ENCODE measurements at places on chromosomes 7 and 10.

- DNase-seq = no peak
Measured at GRCh38 chr7:130356121-130356875, 11.7 kb downstream of the CPA5 start.

GRCh38 chr7:151132461-151133205 is 34.9 kb downstream of the GBX1 start:
- DNase-seq = no peak

DNA sequence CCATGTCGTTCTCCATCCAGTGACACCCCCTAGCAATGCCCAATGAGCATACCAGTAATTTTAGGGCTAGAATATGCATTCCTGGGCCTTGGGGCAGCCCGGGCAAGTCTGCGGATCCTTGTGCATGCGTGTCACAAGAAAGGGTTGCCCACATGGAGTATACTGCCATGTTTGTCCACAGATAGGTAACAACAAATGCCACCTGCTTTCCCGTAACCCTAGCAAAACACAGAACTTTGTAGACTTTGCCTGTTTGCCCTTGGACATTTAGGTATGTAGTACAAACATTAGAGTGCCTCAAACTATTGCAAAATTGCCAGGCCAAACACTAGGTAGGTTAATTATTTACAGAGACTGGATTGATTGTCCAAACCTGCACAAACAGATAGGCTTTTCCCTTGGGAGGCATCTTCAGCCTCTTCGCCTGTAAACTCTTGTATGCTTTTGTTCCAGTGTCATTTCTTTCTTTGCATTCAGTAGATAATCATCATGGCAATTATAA is 117.0 kb downstream of the ADCY1 start:
- DNase-seq = no peak

DNA sequence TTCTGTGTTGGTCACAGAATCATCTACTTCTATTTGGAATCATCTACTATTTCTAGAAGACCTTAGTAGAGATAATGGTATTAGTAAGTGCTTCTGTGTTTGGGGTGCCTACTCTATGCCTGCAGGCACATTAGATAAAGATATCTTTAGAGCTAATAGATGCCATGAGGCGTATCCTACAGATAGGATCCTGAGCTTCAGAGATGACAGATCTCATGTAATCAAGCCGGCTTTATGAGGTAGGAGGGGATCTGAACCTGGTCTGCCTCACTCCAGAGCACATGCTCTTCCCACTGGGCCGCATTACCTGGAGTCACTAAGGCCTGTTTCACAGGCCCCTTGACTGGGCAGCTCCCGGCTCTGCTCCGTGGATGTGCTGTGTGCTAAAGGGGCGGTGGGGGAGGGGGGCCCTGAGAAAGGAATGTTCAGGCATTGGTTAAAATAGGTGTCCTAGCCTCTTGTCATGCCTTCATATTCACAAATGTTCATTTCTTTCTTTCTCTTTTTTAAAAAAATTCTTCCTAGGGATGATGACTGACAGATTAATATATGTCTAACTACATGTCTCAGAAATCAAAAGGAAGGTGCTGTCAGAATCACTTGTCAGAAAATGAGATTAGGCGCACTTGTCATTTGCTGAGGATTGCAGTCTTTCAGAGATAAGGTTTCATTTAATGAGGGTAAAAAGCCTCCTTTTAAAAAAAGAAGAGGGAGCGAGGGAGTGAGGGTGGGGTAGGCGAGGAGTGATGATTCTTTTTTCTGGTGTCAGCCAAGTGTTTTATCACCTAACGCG is 458.0 kb upstream of the GALNT17 start:
- DNase-seq = no peak

DNA sequence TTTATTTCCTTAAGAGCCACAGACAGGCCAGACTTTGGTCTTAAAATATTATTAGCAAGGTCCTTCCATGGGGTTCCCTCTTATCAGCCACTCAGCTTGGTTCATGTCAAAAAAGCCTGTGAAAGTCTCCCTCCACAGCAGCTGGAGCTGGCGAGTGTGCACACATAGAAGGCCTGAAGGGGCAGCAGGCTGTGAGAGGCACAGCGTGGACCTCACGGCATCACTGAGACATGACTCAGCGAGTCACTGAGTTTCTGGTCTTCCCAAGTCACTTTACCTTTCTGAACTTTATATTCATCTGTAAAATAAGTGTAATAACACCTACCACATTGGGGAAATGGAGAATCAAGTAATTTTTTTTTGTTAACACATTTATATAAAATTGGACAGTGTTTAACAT is 8.7 kb downstream of the TAF3 start:
- DNase-seq = no peak

Data from NCI-H187 (cell line).